Activated CD4-positive, CD25-positive, alpha-beta regulatory T cell (primary cell): ENCODE measurements at places on chromosomes 3 and 15.

- DNase-seq: no peak
These were observed 83.3 kb downstream of the SNRK start for GRCh38 chr3:43369404-43370292.

DNA sequence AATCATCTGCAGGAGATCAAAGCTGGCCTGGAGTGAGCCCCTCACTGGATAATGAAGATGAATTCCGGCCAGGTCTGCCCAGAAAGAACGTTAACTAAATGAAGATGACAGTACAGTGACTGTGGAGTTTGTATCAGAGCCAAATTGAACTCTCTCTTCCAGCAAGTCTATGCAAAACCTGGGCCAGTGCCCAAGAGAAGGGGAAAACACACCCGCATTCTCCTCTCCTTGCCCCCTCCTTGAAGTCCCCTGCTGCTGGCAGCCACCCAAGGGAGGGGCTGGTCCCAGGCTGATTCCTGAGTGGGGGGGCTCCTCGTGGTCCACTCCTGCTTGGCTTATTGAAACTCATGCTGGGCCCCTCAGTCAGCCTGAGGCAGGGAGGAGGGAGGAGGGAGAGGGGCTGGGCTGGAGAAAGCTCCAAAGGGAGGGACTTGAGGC lies 155.7 kb downstream of the RAB11A start:
- no peak for DNase-seq

- DNase-seq: no peak
These were observed 31.6 kb upstream of the CERS3 start for GRCh38 chr15:100560323-100560722.

GRCh38 chr3:1477669-1478068 lies 384.8 kb downstream of the CNTN6 start:
- DNase-seq: no peak

DNA sequence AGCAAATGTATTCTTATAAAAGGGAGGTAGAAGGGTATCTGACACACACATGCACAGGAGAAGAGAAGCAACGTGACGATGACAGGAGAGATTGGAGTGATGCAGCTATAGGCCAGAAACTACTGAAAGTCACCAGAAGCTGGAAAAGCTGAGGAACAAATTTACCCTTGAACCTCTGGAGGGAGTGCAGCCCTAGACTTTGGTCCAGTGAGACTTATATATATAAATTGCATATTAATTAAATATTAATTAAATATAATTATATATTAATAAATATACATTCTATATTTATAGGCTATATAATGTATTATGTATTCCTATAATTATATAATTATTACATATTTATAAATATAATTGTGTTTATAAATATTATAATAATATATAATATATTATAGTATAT lies 96.5 kb upstream of the LMCD1 start:
- DNase-seq: no peak

DNA sequence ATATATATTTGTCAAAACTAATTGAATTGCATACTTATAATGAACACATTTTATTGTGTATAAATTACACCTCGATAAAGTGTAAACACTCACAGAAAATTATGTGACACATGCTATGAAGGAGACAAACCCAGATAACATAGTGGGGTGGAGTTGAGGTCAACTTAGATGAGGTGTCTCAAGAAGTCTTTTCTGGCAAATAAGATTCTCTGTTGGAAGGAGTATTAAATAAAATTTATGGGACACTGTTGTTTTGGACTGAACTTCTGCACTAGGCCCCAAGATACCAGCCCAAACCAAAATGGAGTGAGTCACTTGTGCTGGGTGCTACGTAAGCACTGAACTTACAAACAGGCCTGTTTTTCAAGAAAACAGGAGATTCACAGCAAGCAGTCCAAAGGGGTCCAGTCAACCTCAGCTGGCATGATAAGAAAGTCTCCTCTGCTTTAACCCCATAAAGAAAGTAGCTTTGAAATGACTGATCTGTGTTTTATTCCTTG lies 18.7 kb downstream of the ACTC1 start:
- no peak for DNase-seq

DNA sequence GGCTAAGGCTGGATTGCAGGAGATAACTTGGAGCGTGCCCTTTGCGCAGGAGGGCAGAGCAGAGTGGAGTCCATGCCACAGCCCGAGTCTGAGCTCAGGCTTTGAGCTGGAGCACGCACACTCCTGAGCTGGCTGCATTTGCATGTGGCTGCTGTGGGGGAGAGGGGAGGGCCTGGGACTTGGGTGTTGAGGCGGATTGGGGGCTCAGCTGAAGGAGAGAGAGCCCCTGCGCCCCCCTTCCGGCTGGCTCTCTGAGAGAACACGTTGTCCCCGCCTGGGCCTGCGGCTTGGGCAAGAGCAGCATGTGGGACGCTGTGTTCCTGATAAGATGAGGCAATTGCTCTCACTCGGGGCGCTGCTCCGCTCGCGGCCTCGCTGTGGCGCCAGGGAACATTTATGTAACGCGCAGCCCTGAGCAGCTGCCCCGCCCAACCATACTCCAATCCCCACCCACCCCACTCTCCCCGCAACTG lies 39.1 kb downstream of the KLF13 start:
- DNase-seq: peak; percentile 40

DNA sequence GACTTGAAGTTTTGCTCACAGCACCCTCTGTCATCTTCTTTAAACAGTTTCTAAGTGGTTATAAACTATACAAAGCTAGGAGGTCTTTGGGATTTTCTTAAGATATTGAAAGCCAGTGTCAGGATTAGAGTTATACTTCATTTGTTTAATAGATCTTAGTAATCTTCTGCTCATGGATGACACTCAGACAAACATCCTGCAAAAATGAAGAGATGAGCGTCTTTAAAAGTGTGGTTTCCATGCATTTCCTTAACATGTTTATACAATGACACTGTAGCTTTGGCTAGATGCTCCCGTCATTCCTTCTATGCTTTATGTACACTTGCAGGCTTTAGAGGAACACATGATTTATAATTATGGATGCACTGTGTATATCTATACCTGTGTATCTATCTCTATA lies 182.2 kb downstream of the NAALADL2 start:
- no peak for DNase-seq

GRCh38 chr15:78623786-78624497 lies 3.1 kb upstream of the CHRNA3 start:
- DNase-seq: no peak

DNA sequence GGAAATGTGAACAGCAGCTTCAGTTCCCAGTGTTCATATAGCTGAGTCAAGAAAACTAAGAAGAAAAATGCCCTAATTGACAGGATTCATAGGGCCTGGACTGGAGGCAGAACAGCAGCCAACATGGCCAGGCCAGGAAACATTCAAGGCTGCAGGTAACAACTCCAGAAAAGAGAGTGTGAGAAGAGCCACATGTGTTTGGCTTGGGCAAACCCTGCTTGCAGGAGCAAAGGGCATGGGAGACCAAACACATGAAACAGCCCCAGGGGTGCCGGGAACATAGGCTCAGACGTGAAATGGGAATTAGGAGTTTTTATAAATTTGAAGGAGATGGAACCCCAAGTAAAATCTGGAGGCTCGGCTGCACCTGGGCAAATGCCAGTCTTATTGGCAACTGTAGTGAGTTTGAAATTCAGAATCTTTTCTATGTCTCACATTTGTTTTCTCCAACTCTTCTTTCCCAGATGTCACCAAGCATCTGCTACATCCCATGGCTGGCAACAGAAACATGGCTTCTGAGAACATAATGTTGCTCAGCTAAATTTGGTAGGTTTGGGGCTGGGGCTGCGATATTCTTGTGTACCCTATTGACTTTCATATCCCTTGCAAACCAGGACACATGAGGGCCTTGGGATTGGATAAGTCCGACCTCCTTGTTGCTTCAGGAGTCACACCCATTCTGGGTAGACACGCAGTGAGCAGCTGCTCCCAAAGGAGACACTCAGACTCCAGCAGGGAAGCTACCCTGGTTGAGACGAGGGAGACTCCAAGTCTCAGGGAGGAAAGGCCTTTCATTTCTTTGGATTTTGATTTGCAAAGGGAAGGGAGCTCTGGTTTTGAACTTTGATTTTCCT lies 98.9 kb upstream of the CLSTN2 start:
- DNase-seq: no peak

DNA sequence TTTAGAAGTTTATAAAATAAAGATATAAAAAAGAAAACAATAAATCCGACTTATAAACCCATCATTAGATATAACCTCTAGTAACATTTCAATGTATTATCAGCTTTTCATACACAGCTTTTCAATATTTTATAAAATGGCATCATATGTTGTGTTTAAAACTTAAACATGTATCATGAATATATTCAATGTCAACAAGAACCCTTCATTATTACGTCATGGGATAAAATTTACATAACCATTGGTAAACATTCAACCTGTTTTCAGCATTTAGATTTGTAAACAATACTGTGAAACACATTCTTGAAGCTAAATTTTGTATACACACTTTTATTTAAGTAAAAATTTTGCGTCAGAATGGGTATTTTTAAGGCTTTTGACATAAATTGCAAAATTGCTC lies 153.4 kb upstream of the SOX14 start:
- no peak for DNase-seq

GRCh38 chr3:23303601-23304217 lies 100.6 kb downstream of the UBE2E2 start:
- no peak for DNase-seq

DNA sequence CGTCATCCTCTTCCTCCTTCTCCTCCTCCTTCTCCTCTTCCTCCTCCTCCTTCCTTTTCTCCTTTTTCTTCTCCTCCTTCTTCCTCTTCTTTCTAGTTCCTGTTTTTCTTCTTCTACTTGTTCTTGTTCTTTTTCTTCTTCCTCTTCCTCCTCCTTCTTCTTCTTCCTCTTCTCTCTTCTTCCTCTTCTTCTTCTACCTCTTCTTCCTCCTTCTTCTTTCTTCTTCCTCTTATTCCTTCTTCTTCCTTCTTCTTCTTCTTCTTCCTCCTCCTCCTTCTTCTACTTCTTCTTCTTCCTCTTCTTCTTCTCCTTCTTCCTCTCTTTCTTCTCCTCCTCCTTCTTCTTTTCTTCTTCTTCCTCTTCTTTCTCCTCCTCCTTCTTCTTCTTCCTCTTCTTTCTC lies 310.2 kb upstream of the LMCD1 start:
- DNase-seq: no peak

DNA sequence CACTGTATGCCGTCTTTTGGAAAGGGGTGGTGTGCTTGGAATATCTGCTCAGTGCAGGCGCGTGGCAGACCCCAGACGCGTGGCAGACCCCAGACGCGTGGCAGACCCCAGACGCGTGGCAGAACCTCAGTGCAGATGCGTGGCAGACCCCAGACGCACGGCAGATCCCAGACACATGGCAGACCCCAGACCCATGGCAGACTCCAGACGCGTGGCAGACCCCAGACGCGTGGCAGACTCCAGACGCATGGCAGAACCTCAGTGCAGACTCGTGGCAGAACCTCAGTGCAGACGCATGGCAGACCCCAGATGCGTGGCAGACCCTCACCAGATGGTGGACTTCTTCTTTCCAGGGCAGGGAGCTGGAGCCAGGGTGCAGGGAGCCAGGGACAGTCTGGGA lies 637 bp upstream of the MUC4 start:
- no peak for DNase-seq

DNA sequence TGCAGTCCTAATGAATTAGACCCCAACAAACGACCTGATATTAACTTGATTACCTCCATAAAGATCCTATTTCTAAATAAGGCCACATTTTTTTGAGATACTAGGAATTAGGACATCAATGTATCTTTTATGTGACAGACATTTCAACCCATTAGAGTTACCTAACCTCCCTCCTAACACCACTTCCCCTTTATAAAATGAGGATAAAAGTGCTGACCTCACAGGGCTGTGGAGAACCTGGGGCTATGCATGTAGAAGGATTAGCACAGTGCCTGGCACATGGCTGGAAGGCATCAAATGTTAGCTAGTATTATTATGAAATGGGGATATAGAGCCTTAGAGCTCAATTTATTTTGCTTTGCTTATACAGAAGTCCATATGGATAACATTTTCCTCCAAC lies 53.5 kb upstream of the LRRN1 start:
- DNase-seq: no peak

DNA sequence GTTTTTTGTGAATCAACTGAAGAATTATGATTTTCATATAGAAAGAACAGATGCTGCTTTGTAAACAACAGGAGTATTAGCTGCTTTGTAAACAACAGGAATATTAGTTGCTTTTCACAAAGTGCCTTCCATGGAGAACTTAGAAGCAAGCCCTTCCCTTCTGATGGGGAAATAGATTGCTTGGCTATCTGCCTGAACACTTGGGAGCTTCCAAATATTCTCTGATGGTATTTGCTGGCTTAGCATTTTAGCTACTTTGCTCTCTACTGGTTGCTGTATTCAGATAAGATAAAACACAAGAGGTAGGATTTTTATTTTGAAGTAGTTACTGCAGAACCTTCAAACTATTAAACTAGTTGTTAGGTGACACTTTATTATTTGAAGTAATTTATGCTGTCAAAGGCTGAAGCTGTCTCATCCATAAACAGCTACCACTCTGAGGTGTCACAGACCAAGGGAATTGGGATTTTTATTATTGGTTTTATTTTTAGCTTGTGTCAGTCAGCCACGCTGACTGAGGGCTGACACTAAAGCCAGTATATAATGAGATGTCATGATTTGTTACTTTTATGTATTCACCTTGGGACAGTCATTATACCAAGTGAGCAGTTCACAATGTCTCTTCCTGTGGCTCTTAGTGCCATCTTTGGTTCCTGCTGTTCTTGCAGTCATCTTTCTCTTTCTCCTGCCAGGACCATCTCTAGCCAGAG lies 50.0 kb downstream of the ZIC1 start:
- no peak for DNase-seq

DNA sequence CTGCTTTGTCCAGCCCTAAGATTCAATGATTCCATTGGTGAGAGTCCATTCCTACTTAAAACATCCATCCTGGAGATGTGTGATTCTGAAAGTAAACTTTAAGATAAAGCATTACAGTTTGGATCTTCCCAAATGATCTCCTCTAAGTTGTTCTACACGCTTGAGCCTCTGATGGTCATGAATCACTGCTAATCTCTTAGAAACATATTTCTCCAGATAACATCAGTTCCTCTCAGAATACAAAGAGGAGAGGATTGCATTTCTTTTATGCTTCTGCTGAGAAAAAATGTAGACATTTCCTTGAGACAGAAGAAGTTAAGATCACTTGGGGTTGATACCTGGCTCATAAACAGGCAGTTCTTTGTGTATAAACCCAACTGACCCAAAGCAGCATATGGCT lies 281.2 kb upstream of the DPH6 start:
- no peak for DNase-seq

- DNase-seq: no peak
These were observed 163.7 kb downstream of the MOBP start for GRCh38 chr3:39631136-39631535.

GRCh38 chr15:92166029-92166428 lies 227.7 kb upstream of the ST8SIA2 start:
- no peak for DNase-seq
